ENCODE measurements at places on chromosomes 11 and 22.

DNA sequence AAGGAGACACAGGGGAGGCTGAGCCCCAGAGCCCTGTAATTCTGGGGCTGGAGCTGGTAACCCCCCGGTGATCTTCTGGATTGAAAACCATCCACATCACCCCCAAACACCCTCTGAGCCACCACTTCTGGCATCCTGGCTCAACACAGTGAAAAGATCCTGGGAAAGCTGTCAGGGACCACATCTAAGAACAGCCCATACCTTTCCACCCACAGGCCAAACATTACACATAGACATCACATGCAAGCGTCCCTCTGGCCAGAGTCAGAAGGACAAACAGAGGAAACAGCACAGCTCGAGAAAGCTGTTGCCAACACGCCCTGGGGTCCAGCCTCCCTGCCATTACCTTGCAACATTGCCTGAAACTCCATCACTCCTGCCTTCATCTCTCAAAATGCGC is 469.5 kb downstream of the SOX6 start:
- no peak for DNase-seq

- no peak for DNase-seq
Measured at GRCh38 chr22:28989035-28989464, 72.6 kb downstream of the C22orf31 start.

- no peak for DNase-seq
Measured at GRCh38 chr11:16179676-16180075, 176.7 kb downstream of the SOX6 start.

- no peak for DNase-seq
Measured at GRCh38 chr11:121323046-121323607, 30.6 kb downstream of the SC5D start.

- no peak for DNase-seq
Measured at GRCh38 chr11:115528225-115528624, 24.0 kb upstream of the CADM1 start.

DNA sequence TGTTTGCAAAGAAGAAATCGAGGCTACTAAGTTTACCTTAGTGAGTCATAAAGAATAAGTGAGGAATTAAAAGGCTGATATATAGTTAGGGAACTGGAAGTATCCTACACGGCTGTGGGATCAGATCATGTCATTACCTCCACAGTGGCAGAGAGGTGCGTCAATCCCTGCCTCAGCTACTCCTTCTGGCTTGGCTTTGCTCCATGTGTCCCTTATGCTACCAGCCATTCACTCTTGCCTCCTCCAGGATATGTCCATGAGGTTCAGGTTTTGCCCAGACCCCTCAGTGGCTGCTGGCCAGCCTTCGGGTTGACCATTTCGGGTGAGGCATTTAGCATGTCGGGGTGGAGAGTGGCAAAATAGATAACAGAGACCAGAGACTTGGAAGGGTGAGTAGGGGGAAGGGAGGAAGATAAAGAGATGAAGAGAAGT is 153.4 kb downstream of the LDLRAD3 start:
- DNase-seq, result no peak

All from activated naive CD8-positive, alpha-beta T cell treated with anti-CD3 and anti-CD28 coated beads, Interleukin-2, amount 50 U/mL, for 16 hours (primary cell).